ENCODE measurements at places on chromosomes 12 and 14.

- no peak for DNase-seq
Observed at GRCh38 chr12:9869307-9870161, at the start of gene CLEC2B. TSS of gene CLEC2B (minus strand) at chr12:9869354.

DNA sequence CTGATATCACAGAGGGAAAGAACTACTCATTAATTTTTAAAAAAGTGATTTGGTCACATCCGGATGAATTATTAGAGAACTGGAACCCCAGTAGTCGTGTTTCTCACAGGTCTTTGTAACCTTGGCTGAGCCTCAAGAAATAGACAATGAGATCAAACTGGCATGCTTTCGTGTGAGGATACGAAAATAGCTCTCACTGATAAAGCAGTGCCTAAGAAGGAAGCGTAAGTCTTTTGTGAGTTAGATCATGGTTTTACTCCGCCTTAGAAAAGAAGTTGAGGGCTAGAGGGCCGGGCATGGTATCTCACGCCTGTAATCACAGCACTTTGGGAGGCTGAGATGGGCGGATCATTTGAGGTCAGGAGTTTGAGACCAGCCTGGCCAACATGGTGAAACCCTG, 33.8 kb upstream of the GALNT16 start:
- no peak for DNase-seq

GRCh38 chr14:67527756-67528155, 5.3 kb upstream of the PLEKHH1 start:
- DNase-seq, result no peak

- no peak for DNase-seq
Observed at GRCh38 chr12:85531341-85531740, 251.3 kb downstream of the ALX1 start.

DNA sequence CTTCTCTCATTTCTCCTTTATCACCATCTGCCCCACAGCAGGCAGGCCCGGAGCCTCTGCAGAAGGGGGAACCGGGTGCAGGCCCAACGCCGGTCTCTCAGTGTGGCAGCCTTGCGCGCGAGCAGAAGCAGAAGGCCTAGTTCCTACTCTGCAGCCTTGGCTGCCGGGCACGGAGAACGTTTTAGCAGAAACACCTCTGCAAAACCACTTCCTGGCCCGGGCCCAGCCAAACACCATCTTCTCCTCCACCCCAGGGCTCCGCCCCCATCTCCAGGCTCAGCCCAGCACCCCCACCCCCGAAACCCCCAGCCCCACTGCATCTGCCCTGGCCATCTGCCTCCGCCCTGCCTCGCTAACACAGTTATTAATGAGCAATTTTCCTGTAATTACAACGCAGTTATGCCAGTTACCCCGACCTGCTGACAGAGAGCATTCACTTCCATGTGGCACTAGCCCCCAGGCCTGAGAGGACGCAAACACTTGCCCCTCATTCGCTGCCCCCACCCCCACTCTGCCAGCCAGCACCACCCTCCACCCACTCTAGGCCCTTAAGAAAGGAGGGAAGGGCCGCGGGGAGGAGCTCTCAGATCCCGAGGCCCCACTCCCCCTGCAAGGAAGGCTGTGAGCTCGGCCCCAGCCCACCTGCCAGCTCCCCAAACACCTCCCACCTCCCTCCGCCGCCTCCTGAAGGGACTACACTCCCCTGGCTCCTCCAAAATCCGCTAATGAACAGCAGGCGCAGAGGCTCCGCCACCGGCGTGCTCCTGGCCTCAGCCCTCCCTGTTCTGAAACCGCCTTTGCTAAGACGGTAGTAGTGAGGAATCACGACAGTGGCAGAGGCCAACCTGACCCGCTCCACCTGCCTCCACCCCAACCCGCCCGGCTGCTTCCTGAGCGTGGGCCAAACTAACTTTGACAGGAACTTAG, 44.7 kb upstream of the FBRSL1 start:
- DNase-seq, result no peak

DNA sequence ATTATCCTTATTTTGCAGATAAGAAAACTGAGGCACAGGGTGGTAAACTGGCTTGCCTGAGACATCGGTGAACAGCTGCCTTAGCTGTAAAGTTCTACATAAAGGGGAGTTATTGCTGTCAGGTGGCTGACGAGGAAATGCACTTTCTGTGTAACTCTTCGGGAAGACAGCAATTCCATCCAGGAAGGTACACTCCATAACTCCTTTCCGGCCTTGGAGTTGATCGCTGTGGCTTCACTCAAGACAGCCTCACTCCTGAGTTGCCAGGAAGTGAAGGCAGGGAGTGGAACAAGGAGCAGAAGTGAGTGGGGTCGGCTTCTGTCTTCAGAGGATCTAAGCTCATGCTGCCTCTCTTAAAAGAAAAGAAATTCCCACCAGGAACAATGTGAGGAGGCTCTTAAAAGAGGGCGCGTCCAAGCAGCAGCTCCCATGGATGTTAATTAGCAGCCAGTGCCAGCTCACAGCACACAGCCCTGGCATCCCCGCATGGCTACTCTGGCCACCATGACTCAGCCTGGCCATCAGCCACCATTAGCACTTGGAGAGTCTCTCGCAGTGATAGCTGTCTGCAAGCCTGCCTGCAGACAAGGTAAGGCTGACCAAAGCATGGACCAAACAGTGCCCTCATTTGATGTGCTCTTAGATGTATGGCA, 60.3 kb downstream of the NUAK1 start:
- no peak for DNase-seq

DNA sequence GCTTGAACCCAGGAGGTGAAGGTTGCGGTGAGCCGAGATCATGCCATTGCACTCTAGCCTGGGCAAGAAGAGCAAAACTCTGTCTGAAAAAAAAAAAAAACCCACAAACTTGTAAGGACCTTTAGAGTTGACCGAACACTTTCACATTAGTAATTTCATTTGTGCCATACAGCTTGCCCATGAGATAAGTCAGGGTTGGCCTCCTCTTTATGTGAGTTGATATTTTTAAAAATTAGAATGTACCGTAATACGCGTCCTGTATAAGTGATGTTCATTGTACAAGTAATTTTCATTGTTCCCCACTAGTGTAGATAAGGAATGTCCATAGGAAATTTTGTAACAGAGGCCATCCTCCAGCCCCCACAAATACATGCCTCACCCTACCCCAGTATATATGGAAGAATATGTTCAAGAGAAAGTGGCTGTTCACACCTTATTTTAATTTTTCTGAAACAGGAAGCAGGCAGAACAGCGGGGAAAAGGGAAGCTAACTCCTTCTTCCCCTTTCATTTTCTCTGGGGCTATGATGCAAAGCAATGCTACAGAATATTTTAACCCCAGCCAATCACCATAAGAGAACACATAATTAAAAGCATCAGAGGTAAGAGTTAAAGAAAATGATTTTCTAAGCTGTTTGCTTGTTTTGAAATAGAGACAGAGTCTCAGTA, 31.9 kb upstream of the HIF1A start:
- DNase-seq, result no peak

DNA sequence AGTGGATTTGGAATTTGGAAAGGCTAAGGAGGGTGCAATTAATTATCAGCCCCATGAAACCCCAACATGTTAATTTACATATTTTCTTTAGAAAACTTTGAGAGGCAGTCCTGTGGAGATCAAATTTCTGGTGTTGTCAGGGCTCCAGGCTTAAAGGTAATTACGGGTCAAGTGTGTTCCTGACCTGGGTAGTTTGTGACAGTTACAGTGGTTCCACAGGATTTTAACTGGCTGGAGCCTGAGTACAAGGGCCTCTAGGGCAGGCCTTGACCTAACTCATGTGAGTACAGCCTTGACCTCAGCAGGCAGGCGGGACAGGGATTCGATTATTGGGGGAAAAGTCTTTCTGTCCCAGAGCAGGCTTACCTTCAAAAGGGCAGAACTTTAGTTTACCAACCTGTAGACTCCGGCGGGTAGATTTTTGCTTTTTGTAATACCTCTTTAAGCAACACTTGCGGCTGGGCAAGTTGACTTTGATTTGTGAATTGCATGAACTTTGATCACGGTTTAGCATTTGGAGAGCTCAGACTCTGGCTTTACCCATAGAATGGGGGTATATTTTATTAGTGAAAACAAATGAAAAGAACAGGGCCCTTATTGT, 8.4 kb upstream of the PPTC7 start:
- no peak for DNase-seq

DNA sequence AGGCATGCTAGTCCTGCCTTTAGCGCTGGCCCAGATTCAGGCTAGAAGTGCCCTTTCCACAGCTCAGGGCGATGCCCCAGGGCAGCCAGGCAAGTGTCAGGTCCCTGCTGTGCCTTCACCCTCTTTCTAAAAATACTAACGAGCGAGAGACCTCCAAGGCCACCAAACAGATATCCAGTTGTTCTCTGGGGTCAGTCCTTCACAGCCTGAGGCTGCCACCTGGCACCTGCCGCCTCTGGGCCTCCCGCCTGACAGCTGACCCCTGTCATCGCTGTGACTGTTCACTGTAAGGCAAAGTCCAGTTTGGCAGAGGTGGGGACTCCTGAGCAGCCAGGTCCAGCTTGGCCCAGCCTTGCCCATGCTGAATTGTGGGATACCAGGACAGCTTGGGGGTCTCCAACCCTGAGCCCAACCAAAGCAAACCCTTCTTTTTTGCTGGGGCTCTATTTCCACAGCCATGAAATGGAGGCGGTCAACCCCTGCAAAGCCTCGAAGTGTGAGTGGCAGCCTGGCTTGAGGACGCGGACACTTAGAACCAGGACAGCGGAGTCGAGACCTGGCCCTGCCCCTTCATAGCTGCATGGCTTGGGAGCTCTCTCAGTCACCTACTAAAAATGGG, 79.9 kb downstream of the NINJ2 start:
- no peak for DNase-seq

DNA sequence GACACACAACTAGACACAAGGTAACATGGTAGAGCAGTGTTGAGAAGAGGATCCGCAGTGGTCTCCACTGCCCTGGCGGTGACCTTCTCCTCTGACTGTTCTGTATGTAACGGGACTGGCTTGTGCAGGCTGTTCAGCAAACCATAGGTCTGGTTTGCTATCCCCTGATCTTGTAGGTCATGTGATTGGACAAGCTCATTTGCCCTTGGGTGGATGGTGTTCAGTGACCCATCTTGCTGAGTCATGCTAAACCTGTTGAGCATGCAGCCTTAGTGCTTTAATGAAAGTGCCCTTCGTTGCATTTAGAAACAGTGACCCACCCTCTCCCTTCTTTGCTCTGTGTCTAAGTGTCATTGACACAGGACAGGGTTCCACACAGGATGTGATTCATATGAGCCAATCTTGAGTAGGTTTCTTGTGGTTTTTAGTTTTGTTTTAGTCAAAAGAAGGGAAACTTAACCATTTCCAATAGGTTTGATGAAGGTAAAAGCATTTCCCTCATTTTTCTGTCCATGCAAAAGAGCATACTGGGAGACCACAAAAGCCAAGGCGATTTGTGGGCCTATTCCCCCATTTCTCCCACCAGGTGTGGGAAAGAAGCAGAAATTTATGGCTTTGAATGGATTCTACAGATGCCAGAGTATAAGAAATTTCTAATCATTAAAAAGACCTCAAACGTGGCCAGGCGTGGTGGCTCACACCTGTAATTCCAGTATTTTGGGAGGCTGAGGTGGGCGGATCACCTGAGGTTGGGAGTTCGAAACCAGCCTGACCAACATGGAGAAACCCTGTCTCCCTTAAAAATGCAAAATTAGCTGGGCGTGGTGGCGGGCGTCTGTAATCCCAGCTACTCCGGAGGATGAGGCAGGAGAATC, 32.6 kb upstream of the HIF1A start:
- DNase-seq, result no peak

GRCh38 chr12:113402586-113403260, 964 bp downstream of the SDS start:
- no peak for DNase-seq

GRCh38 chr12:42763682-42764081, 174.1 kb upstream of the PRICKLE1 start:
- no peak for DNase-seq

GRCh38 chr12:124317400-124317799, 22.5 kb downstream of the RFLNA start:
- no peak for DNase-seq

DNA sequence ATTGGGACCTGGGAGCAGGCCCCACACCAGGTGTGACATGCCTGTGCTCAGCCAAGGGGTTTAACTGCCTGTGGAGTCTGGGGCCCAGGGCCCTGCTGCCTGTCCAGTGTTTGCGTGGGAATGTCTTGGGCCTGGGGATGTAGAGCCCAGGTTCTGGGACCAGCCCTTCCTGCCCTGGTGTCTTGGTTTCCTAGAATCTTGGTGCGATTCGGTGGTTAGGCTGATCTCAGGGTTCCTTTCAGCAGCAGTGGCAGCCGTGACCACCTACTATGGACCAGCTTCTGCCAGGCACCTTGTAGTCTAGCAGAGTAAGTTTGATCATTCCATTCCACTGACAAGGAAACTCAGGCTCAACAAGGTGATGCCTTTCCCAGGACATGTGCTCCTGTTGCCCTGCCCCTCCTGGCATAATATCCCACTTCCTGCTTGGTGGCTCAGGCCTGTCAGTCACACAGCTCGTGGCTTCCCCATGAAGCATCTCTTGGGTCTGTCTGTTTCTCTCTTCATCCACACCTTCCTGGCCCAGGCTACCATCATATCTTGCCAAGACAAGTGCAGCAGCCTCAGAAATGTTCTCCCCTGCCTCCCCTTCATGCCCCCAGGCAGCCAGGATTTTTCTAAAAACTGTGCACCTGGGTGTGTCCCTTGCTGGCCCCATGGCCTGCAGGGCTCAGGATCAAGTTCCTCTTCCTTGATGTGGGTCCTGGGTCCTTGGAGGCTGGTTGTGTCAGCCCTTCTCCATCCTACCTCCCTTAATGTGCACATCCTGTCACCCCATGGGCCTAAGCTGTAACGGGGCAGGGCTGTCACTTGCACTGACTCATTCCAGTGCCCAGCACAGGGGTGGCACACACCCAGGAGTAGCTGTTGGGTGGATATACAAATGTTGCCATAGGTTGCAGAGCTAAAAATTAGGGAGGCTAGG, 101.6 kb downstream of the SLC25A47 start:
- no peak for DNase-seq

GRCh38 chr14:64419003-64419402, 30.9 kb downstream of the MTHFD1 start:
- DNase-seq, result no peak

GRCh38 chr12:27622436-27623195, 73.6 kb upstream of the REP15 start:
- no peak for DNase-seq

GRCh38 chr14:72740504-72740961, 153.4 kb downstream of the DPF3 start:
- DNase-seq, result no peak

GRCh38 chr14:33499687-33500086, 451.2 kb downstream of the EGLN3 start:
- DNase-seq, result no peak

DNA sequence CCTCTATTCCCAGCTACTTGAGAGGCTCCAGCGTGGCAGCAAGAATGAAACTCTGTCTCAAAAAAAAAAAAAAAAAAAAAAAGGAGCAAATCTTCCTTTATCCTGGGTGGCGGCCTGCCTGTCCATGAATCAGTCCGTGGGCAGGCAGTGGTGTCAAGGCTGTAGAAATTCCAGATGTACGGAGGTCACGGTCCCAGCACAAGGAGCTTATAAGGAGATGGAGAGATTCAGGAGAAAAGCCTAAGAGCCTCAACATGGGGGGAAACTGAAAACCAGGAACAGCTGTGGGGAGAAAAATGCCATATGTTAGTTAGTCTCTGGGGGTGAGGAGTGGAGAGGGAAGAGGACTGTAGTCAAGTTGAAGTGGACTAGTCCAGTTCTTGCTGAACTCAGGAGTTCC, 130.5 kb upstream of the CRY1 start:
- DNase-seq, result no peak

Measured in mesothelial cell of epicardium (in vitro differentiated cells).